Naive thymus-derived CD4-positive, alpha-beta T cell (primary cell): ENCODE measurements at places on chromosomes 4 and X. TPM values are rescaled to one million over a fixed set of nuclear protein-coding genes. Genes with fewer than 3 reads are reported as not detected.

The MND1 gene
- not detected for total RNA-seq

The DGAT2L6 gene
- total RNA-seq = not detected

The SERPINA7 gene
- total RNA-seq = not detected in 2 replicates

GRCh38 chr4:110668463-110669235 is 45.8 kb upstream of the PITX2 start:
- no peak for DNase-seq

DNA sequence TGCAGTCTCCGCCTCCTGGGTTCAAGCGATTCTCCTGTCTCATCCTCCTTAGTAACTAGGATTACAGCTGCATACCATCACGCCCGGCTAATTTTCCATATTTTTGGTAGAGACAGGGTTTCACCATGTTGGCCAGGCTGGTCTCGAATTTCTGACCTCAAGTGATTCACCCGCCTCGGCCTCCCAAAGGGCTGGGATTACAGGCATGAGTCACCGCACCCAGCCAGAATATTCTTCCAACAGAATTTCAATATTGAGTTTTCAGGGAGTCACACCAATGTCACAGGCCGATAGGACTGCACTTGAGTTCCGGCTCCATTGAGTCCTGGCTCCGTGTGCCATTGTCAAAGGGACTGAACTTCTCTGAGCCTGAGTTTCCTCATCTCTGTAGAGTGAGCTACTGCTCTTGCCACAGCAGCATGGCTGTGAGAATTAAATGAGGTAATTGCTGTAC is 82.9 kb downstream of the CLCN4 start:
- DNase-seq = no peak

GRCh38 chrX:94914235-94914634 is 1240.2 kb downstream of the FAM133A start:
- no peak for DNase-seq

GRCh38 chr4:149933883-149934282 is 118.2 kb upstream of the IQCM start:
- DNase-seq = no peak
